CD4-positive, alpha-beta T cell (primary cell): ENCODE measurements at places on chromosomes 2 and 18.

DNA sequence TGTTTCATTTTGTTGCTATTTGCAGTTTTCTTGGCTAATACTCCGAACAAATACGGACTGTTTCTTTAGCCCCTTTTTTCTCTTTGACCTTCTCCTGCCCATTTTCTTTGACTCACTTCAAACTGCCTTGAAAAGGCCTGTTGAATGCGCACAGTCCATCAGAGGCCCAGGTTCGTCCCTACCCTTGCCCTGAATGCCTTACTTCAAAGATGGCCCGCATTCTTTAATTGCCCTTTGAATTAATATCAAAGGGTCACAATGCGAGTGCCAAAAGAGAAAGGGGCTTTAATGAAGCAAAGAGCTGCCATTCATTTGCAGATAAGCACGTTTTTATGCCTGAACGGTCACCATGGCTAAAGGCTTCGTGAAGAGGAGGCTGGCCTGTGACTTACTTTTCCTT is 29.7 kb downstream of the PAX3 start:
- H3K27ac ChIP-seq = no peak overlapping the region
- H3K4me1 ChIP-seq = no peaks in the 10 kb centered on the region
- no peaks in the 10 kb centered on the region for H3K36me3 ChIP-seq
- no peak overlapping the region for H3K4me3 ChIP-seq
- H3K27me3 ChIP-seq = no peaks in the 10 kb centered on the region

GRCh38 chr2:3098231-3098630 is 279.4 kb downstream of the EIPR1 start:
- no peak overlapping the region for H3K4me3 ChIP-seq
- H3K4me1 ChIP-seq = no peaks in the 10 kb centered on the region
- no peak for DNase-seq
- no peaks in the 10 kb centered on the region for H3K36me3 ChIP-seq
- no peaks in the 10 kb centered on the region for H3K27me3 ChIP-seq

GRCh38 chr2:233474308-233475160 is 92.0 kb downstream of the USP40 start:
- no peak for DNase-seq
- no peak overlapping the region for H3K4me3 ChIP-seq
- H3K27me3 ChIP-seq = no peaks in the 10 kb centered on the region
- H3K4me1 ChIP-seq = no peaks in the 10 kb centered on the region
- H3K36me3 ChIP-seq = peaks cover 39% of the 10 kb centered on the region

DNA sequence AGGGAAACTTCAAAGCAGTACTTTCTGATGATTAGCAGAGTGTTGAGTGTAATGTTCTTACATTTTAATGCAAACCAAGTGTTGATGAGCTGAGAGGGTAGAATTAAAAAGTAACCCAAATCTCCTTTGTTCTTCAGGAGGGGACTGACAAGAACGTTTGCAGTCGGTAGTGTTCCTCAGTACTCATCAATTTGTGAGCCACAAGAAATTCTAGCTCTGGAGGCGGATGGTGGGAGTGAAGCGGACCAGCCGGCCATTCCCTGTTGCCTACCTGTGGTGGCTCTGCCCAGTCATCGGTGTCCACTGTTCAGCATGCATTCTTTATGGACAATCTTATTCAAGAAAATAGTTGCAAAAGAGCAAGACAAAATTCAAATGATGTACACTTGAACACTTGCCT is 438.6 kb upstream of the POU3F3 start:
- no peak for DNase-seq
- peaks cover 3% of the 10 kb centered on the region for H3K27me3 ChIP-seq
- no peaks in the 10 kb centered on the region for H3K36me3 ChIP-seq
- H3K4me1 ChIP-seq = no peaks in the 10 kb centered on the region
- no peak overlapping the region for H3K27ac ChIP-seq

DNA sequence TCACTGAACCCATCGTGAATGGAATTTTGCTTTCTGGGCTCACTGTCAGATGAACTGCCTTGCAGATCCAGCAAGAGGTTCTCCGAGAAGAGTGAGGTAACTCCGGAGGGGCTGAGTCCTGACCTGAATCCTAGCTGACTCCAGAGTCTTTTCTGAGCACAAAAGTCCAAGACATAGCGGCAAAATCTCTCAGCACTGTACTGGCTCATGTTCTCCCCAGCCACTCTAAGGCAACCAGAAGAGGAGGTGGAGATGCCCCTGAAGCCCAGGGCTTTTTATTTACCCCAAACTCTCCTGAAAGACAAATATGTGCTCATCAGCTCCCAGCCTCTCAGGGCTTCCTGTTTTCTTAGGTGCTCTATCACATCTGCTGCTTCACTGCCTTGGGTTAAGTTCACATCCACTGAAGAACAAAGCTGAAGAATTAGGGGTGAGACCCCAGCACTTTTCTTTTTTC is 221.8 kb downstream of the MREG start:
- H3K36me3 ChIP-seq = no peaks in the 10 kb centered on the region
- no peak for DNase-seq
- H3K4me1 ChIP-seq = no peaks in the 10 kb centered on the region

GRCh38 chr2:65353927-65354326 is 78.5 kb downstream of the SPRED2 start:
- DNase-seq = no peak
- H3K27ac ChIP-seq = no peak overlapping the region
- no peaks in the 10 kb centered on the region for H3K4me1 ChIP-seq
- no peaks in the 10 kb centered on the region for H3K36me3 ChIP-seq
- H3K4me3 ChIP-seq = no peak overlapping the region
- H3K27me3 ChIP-seq = no peaks in the 10 kb centered on the region

DNA sequence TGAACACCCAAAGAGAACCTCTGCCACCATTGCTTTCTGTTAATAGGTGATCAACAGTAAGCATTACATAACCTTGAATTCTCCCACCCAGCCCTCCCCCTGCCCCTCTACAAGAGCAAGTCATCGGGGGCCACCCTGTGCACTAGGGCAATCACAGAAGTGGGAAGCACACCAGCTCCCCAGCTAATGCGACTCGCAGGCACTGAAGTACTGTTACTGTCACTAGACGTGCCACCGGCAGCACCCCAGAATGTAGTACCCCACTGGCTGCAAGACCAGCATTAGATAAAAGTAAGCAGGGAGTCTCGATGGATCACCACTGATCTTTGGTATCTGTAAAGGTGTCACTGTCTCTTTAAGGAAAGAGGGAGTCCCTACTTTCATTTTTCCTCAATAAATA is 167.6 kb downstream of the FAM210A start:
- no peaks in the 10 kb centered on the region for H3K27me3 ChIP-seq
- no peaks in the 10 kb centered on the region for H3K36me3 ChIP-seq
- H3K4me1 ChIP-seq = peaks cover 16% of the 10 kb centered on the region
- no peak overlapping the region for H3K4me3 ChIP-seq
- DNase-seq = no peak
